ENCODE measurements at places on chromosomes 4 and X. TPM values are rescaled to one million over a fixed set of nuclear protein-coding genes. Genes with fewer than 3 reads are reported as not detected.

DNA sequence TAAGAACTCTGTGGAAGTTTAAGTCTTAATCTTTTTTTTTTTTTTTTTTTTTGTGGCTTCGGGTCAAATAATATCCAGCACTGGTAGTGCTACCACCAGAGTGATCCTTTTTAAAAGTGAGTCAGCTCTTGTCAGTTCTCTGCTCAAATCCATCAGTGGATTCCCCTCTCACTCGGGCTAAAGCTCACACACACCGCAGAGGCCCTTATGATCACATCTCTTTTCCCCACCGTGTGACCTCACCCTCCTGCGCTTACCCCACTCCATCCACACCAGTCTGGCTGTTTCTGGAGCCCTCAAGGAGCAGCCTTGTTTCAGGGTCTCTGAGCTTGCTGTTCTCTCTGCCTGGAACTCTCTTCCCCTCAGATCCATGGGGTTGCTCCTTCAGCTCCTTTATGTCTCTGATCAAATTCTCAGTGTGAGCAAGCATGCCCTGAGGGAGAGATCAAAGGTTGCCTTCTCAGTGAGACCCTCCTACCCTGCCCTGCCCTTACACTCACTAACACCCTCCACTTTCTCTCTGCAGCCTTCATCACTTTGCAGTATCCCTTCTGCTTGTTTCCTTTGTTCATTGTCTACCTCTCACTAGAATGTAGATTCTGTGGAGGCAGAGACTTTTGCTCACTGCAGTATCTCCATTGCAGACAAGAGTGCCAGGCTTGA is 19.8 kb upstream of the BEND4 start:
- no peaks in the 10 kb centered on the region for H3K36me3 ChIP-seq
- H3K27ac ChIP-seq = no peak overlapping the region

DNA sequence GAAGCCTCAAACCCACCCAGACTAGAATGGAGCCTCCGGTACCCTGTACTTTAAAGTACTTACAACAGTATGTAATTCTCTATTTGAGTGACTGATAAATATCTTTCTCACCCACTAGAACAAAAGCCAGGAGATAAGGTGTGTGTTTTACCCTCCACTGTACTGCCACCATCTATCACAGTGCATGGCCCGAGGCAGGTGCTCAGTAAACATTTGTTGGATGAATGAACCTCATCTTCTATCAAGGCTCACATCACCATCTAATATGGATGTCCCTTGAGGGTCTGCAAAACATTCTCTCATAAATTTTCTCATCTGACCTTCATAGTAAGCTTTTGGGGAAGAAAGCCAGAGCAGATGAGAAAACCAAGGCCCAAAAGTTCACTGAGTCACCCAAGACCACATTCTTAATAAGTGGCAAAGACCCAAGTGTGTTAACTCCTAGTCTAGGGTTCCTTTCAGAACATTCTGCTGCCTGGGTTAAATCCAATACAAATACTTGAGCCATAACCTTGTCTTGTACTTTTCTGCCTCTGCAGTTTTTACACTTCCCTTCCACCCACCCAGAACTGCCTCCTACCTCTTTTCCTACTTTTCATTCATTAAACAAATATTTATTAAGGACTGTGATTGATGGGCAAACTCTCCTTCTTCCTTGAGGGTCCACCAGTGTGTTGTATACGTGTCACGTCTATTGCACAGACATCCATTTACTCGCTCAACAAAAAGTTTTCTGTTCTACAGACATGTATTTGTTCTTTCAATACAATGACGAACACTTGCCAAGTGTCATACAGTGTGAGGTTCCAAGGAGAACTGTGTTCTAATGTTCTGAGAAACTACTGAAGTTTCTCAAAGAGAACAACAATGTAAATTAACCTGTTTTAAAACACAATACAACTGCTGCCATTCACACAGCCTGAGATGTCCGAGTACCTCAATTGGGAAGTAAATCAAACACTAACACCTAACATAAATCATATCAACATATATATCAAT is 35.7 kb downstream of the APBB2 start:
- no peak overlapping the region for H3K4me3 ChIP-seq
- no peaks in the 10 kb centered on the region for H3K4me1 ChIP-seq
- DNase-seq = no peak
- H3K27me3 ChIP-seq = no peaks in the 10 kb centered on the region
- H3K36me3 ChIP-seq = no peaks in the 10 kb centered on the region
- no peak overlapping the region for H3K27ac ChIP-seq

- no peaks in the 10 kb centered on the region for H3K4me1 ChIP-seq
- no peak overlapping the region for H3K4me3 ChIP-seq
- no peaks in the 10 kb centered on the region for H3K27me3 ChIP-seq
- peaks cover 24% of the 10 kb centered on the region for H3K36me3 ChIP-seq
- no peak overlapping the region for H3K27ac ChIP-seq
Observed at GRCh38 chr4:107902715-107903114, 28.6 kb upstream of the CYP2U1 start.

GRCh38 chr4:122479935-122480416 is 23.5 kb upstream of the IL2 start:
- DNase-seq = no peak
- no peaks in the 10 kb centered on the region for H3K36me3 ChIP-seq

- no peaks in the 10 kb centered on the region for H3K4me1 ChIP-seq
- no peak overlapping the region for H3K27ac ChIP-seq
- H3K36me3 ChIP-seq = no peaks in the 10 kb centered on the region
- no peaks in the 10 kb centered on the region for H3K27me3 ChIP-seq
- no peak overlapping the region for H3K4me3 ChIP-seq
- DNase-seq = no peak
Observed at GRCh38 chr4:94571298-94571697, 119.6 kb downstream of the PDLIM5 start.

The ITGB1BP2 gene
- total RNA-seq = 2.4 TPM

The MAGEA10 gene
- total RNA-seq = not detected

- no peaks in the 10 kb centered on the region for H3K4me1 ChIP-seq
- no peak for DNase-seq
- H3K27ac ChIP-seq = no peak overlapping the region
- H3K4me3 ChIP-seq = no peak overlapping the region
Observed at GRCh38 chr4:181952478-181952877, 290.7 kb upstream of the TENM3 start.

DNA sequence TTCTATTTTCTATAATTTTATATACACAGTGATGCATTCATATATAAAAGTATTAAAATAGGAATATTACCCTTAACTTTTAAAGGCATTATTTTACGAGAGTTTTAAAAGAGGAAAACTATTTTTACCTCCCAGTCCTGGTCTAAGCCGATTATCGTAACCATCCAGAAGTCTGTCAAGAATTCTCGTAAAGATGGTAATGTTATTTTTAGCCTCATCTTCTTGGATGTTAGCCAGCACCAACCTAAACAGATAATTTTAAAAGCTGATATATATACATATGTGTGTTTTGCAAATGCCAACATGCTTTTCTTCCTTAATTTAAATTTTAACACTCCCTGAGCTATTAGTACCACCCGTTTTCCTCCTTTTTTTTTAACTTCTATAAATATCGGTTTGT is 4.0 kb downstream of the GABRA2 start:
- H3K4me1 ChIP-seq = no peaks in the 10 kb centered on the region
- H3K27me3 ChIP-seq = no peaks in the 10 kb centered on the region
- no peaks in the 10 kb centered on the region for H3K36me3 ChIP-seq

DNA sequence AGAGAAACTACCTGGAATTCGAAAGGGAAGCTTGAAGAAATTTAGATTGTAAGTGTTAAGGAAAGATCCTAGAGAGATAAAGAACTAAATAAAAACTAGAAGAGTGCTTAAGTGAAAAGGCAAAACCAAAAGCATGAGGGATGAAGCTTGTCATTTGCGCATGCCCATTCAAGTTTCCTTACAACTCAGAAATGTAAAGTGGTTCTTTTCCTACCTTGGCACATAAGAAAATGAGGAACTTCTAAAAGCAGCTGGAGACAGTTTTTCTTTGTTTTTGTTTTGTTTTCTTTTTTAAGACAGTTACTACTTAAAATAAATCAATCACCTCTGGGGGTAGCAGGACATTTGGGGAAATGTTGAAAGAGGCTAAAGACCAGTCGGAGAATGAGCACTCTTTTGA is 1304.4 kb upstream of the PCDH7 start:
- H3K27me3 ChIP-seq = no peaks in the 10 kb centered on the region
- H3K36me3 ChIP-seq = no peaks in the 10 kb centered on the region
- no peaks in the 10 kb centered on the region for H3K4me1 ChIP-seq
- no peak overlapping the region for H3K27ac ChIP-seq
- H3K4me3 ChIP-seq = no peak overlapping the region
- no peak for DNase-seq

- no peak for DNase-seq
- H3K27ac ChIP-seq = peak overlapping the region; percentile 5
- H3K4me3 ChIP-seq = peak overlapping the region; percentile 22
- H3K27me3 ChIP-seq = no peaks in the 10 kb centered on the region
- no peaks in the 10 kb centered on the region for H3K36me3 ChIP-seq
- H3K4me1 ChIP-seq = no peaks in the 10 kb centered on the region
Observed at GRCh38 chrX:71195964-71196649, 26.9 kb upstream of the GJB1 start.

The SCRG1 gene
- total RNA-seq = not detected

DNA sequence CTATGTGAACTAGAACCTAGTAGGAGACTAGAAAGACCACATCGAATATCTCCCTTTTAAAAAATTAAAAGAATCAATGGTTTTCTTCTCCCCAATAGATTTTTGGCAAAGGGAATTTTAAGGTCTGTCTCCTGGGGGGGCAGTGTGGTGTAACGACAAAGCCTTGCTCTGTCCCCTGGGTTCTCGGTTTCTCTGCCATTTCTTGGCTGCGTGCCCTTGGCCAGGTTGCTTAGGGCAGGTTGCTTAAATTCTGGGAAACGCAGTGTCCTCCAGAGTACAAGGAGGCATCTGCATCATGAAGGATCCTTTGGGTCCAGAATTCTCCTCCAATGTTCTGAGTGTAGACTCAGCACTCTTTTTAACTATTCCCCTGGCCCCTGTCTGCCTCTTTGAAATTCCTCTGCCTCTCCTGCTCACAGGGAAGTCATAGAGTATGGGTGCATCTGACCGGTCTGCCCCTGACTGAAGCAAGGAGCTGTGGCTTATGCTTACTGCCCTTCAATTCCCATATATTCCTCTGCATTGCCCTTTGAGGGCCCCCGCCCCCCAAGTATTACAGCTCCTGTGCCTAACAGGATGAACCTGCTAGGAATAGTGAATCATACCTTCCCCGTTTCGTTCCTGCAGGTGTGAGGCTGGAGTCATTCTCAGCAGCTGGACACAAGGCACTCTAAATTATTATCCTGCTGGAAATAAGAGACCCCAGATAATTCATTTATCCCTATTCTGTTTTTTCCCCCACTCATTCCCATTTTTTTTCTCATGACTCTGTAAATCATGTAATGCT is 2.2 kb downstream of the KIT start:
- H3K27me3 ChIP-seq = peaks cover 14% of the 10 kb centered on the region
- DNase-seq = no peak
- no peak overlapping the region for H3K27ac ChIP-seq
- no peak overlapping the region for H3K4me3 ChIP-seq

The ADH4 gene
- total RNA-seq = 1.6 TPM

- no peaks in the 10 kb centered on the region for H3K27me3 ChIP-seq
- H3K36me3 ChIP-seq = no peaks in the 10 kb centered on the region
- H3K4me1 ChIP-seq = no peaks in the 10 kb centered on the region
- no peak for DNase-seq
Observed at GRCh38 chrX:37847733-37848197, 394 bp upstream of the DYNLT3 start.

The NWD2 gene
- total RNA-seq = not detected

DNA sequence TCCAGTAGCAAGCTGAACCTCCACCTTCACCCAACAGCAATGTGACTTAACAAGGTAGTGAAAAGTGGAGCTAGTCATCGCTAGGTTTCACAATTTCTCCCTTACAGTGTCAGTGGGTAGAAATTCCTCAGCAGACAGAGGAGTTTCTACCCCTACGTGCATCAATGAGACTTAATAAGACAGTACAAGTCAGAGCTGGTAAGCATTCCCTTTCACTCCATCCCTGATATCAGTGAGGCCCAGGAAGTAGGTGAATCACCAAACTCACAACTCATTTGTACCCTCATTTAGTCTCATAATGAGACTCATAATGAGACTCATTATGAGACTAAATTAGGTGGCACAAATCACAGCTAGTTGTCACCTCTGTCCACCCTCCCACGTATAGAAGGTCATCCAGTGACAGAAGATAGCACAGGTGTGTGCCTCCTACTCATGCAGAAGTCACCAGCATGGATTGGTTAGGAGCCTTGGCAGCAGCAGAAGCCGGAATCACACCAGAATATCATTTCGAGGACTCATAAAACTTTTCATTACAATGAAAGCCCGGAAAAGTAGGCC is 50.8 kb upstream of the NUDT10 start:
- H3K4me3 ChIP-seq = no peak overlapping the region
- H3K36me3 ChIP-seq = no peaks in the 10 kb centered on the region
- no peak for DNase-seq
- no peak overlapping the region for H3K27ac ChIP-seq
- H3K4me1 ChIP-seq = no peaks in the 10 kb centered on the region
- H3K27me3 ChIP-seq = no peaks in the 10 kb centered on the region

The FHDC1 gene
- 27.2 TPM for total RNA-seq

DNA sequence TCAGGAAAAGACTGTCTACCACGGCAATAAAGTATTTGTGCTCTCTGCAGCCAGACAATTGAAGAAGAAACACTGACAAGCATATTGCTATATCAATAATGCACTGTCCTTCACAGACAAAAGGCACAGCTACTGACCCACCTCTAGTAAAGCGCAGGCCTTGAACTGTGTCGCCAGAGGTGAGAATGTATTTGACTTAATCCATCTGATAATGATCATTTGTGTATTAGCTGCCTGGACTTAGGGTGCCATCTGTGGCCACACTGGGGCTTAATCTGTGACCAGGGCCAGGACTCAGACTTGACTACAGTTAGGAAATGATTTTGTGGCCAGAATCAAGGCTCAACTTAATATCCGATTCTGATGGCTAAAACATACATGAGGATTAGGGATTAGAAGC is 260.4 kb downstream of the SMARCA1 start:
- no peaks in the 10 kb centered on the region for H3K36me3 ChIP-seq
- H3K27me3 ChIP-seq = no peaks in the 10 kb centered on the region
- no peak overlapping the region for H3K4me3 ChIP-seq
- H3K4me1 ChIP-seq = no peaks in the 10 kb centered on the region
- H3K27ac ChIP-seq = no peak overlapping the region

- H3K27ac ChIP-seq = no peak overlapping the region
- peak; percentile 81 for DNase-seq
- H3K4me1 ChIP-seq = no peaks in the 10 kb centered on the region
- H3K27me3 ChIP-seq = no peaks in the 10 kb centered on the region
Observed at GRCh38 chrX:119887721-119888425, 7.8 kb upstream of the AKAP14 start.

GRCh38 chr4:23382879-23383278 is 507.0 kb downstream of the PPARGC1A start:
- no peak overlapping the region for H3K4me3 ChIP-seq
- H3K4me1 ChIP-seq = no peaks in the 10 kb centered on the region

GRCh38 chrX:94686071-94686470 is 1012.1 kb downstream of the FAM133A start:
- H3K4me3 ChIP-seq = no peak overlapping the region
- no peaks in the 10 kb centered on the region for H3K27me3 ChIP-seq
- H3K4me1 ChIP-seq = no peaks in the 10 kb centered on the region
- H3K27ac ChIP-seq = no peak overlapping the region
- no peak for DNase-seq
- no peaks in the 10 kb centered on the region for H3K36me3 ChIP-seq
